ENCODE measurements at places on chromosomes 1 and 21. TPM values are rescaled to one million over a fixed set of nuclear protein-coding genes. Genes with fewer than 3 reads are reported as not detected.

Gene CRNN
- not detected for total RNA-seq

Gene GPR37L1
- total RNA-seq: 0.05 TPM

Gene ERVH48-1
- total RNA-seq: not detected

Gene ISG20L2
- 9.5 TPM for total RNA-seq

Gene FOXJ3
- 26.6 TPM for total RNA-seq

Gene NBPF20
- 9.5 TPM for total RNA-seq

Gene C1QA
- total RNA-seq: not detected

Gene RXRG
- total RNA-seq: not detected

Gene VWA1
- total RNA-seq: 13.1 TPM

Gene CSMD2
- total RNA-seq: 10.9 TPM

Gene SIK1
- 9.0 TPM for total RNA-seq

Gene RIPK4
- 0.28 TPM for total RNA-seq

Gene FOXD2
- not detected for total RNA-seq

Gene APOBEC4
- total RNA-seq: not detected

Gene PLA2G4A
- 9.2 TPM for total RNA-seq

Gene ACBD6
- 47.2 TPM for total RNA-seq

Gene VASH2
- 1.4 TPM for total RNA-seq

Gene AKR7A3
- 0.28 TPM for total RNA-seq

Gene SLC16A4
- total RNA-seq: 10.4 TPM

Gene NAXE
- total RNA-seq: 51.7 TPM

Gene RPE65
- total RNA-seq: not detected

Gene NTMT2
- not detected for total RNA-seq

Gene CYP2J2
- total RNA-seq: 0.32 TPM

Gene MYBPHL
- not detected for total RNA-seq

Gene FAM151A
- not detected for total RNA-seq

Gene ADAM30
- 0.05 TPM for total RNA-seq

Gene CDA
- not detected for total RNA-seq

Gene CNTN2
- not detected for total RNA-seq

Gene BTG2
- total RNA-seq: 17.5 TPM

Gene QSOX1
- 595 TPM for total RNA-seq

Gene LCE2B
- total RNA-seq: not detected

Gene FCGR3B
- total RNA-seq: not detected

Gene SH2D1B
- not detected for total RNA-seq

Gene C1orf94
- total RNA-seq: not detected

Gene TATDN3
- total RNA-seq: 12.5 TPM

Gene CELA2B
- not detected for total RNA-seq

Gene LCE2A
- not detected for total RNA-seq

Gene NCAM2
- total RNA-seq: 56.1 TPM

Gene SLAMF9
- total RNA-seq: 0.09 TPM
